NCI-H1048 (cell line): ENCODE measurements at places on chromosomes 2 and 18.

DNA sequence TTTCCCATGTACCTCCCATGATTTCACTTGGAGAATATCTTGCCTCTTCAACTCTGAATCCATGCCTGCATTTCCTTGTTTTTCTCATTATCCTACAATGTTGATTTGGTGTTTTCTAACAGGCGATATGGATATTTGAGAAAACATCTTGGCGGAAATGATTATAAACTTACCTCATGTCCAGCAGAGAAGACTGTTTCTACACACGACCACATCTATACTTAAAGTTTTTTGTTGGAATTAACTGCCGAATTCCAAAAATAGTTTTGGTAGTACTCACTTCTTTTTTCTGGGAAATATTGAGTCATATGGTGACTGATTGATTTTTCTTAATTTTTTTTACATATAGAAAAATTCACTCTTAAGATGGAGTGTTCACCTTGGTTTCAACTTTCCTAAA lies 41.4 kb upstream of the TMEFF2 start:
- DNase-seq = no peak

- DNase-seq = no peak
These were observed 111.9 kb downstream of the SETBP1 start for GRCh38 chr18:44792456-44793061.

DNA sequence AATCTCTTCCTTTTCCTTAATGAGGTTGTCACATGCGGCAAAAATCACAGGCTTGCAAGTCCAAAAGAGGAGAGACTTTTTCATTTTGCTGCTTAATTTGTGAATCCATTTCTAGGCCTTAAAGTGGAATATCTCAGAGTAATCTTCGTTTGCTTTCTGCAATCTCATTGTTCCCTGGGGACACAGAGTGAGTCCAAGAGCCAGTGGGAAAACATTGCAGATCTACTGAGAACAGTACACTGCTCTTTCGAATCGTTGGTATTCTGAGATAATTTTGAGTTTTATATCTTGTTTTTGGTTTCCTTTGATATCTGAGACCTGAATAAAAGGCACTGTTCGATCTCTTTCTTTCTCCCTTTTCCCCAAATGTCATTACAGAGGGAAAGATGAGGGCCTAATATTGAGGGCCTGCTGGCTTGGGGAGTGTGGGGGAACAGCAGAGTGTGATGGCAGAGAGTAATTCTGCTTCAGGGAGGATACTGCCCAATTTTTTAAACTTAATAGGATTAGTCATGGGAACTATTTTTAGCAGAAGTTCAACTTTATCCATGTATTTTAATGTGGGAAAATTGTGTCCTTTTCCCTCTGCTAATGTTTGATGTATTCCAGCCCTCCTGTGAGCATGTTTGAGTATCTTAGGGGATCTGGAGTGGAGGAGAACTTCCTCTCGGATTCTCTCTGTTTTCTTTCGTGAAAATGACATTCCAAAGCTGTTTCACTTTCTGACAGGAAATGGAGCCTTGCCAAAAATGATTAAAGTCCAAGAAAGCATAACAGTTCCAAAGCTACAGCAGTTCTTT lies 418.2 kb upstream of the ZEB2 start:
- peak; percentile 14 for DNase-seq

GRCh38 chr2:1140389-1141003 lies 189.8 kb downstream of the SNTG2 start:
- DNase-seq = peak; percentile 1

GRCh38 chr2:207960090-207960489 lies 65.2 kb downstream of the PLEKHM3 start:
- no peak for DNase-seq

DNA sequence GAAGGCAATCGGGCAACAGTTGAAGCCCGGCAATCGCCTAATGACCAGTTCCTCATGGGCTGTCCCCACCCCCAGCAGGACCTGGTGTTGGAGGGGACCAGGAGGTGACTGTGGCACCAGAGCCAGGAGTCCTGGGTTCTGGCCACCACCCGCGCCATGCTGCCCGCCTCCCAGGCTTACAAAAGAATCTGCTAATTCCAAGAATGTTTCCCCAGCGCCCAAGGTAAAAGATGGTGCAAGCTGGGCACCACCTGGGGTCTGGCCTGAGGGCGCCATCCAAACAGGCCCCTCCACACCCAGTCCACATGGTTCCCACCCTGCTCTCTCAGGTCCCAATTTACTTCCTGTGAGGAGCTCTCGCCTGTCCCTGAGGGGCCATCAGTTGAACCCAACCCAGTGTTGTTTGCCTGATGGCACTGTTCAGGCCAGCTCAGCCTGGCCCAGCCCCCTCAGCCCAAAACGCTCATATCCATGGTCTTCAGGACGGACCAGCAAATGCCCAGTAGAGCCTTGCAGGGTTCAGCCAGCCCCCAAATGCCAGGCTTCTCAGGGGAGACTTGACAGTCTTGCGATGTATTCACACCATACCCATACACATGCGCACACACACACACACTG lies 5.1 kb downstream of the SDC1 start:
- no peak for DNase-seq

GRCh38 chr2:47205576-47206141 lies 50.6 kb upstream of the STPG4 start:
- no peak for DNase-seq

- DNase-seq = no peak
These were observed 128.1 kb downstream of the EIPR1 start for GRCh38 chr2:3249476-3249962.

DNA sequence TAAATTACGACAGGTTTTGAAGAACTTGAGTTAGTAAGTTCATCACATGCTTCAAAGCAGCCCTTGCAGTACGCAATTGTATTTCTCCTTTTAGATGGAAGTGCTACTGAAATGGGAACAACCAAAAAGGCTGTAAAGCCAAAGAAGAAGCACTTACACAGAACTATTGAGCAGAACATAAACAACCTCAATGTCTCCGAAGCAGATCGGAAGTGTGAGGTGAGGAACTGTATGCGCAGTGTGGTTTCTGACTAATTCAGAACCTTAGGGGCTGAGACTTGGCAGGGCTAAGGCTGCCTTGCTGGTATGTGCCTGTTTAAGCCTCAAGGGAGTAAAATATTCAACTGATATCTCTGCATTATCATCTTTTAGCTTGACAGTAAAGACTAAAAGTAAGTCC lies 8.4 kb downstream of the NCAPH start:
- DNase-seq = no peak
